ENCODE measurements at places on chromosomes 5 and 9.

DNA sequence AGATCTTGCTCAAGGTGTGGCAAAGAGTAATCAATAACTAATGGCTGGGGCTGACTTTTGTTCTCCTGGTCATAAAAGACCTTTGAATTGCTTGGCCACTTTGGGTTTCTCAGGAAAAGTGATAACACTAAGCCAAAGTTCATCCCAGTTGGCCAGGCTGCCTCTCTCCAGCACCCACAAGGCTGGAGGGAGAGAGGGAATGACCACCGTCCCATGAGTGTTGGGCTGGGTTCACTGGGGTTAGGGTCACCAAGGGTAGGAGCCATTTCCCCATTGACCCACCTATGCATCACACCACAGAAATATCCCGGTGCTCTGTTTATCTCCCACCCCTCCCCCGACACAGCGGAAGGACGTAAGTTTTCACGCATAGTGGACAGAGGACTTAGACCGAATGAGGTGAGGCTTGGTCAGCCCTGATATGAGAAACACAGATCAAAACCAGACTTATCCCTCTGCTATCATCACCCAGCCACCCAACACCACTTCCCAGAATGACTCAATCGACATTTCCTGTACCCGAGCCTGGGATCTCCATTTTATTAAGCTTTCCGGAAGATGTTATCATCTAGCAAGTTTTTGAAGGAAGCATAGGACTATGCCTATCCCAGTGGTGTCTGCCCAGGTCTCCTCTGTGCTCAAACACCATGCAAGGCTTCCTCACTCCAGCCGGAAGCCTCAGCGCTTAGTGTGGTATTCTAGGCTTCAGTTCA is 27.0 kb upstream of the PPARGC1B start:
- no peak for DNase-seq

GRCh38 chr5:14560091-14560595 is 21.4 kb upstream of the OTULINL start:
- peak; percentile 77 for DNase-seq

DNA sequence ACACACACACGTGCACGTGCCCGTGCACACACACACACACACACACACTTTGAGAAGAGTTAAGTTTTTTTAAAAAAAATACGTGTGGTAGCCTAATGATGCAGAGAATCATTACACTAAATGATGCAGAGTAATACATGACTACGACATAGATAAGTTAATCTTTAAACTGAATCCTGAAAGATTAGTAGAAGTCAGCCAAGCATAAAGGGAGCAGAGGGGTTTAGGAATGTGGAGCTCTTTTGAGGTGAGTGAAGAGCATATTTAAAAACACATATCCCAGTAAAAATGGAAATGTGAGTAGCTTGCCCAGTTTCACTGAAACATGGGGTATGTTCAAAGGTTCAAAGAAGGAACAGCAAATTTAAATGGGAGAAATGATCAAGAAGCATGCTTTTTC is 61.3 kb upstream of the TYRP1 start:
- DNase-seq: no peak

GRCh38 chr5:119385536-119386128 is 29.8 kb downstream of the TNFAIP8 start:
- DNase-seq: no peak

DNA sequence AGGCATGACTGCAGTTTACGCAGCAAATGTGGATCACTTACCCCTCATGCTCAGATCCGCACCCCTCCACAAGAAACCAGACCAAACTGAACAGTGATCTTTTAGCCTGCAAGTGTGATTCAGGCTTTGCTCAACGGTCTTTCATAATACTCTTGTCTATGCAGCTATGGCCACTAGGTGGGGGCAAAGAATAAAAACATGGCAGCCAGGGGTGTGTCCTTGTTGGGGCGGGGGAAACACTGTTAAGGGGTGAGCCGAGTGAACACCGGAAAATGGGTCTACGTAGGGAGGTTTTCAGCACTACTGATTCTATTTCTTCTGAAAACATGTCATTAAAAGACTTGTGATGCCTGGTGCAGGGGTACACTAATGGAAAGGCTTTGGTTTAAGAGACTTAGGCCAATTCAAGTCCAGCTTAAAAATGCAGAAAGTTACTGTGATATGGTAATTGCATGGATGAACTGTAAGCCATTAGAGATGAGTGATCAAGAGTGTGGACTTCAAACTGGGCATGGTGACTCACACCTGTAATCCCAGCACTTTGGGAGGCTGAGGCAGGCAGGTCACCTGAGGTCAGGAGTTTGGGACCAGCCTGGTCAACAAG is 49.9 kb upstream of the GPR151 start:
- DNase-seq: peak; percentile 83

- DNase-seq: no peak
These were observed 3.6 kb upstream of the PTGR1 start for GRCh38 chr9:111603041-111603440.

DNA sequence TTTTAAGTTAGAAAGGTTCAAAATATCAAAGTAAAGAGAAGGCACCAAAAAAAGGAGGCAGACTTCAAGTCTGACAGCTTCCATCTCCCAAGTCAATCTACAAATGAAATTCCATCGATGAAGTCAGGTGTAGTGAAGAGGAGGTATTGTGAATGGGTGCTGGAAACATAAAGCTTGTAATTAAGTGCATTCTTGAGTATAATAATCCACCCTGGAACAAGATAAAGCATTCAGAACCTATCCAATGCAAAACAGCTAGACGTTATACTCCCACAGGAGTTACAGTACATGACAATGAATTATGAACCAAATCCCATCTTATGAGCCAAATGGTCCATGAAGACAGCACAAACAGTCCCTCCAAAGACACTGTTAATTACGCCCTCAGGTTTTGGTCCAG is 22.3 kb downstream of the BNC2 start:
- no peak for DNase-seq

GRCh38 chr5:172731680-172732074 is 39.3 kb downstream of the DUSP1 start:
- DNase-seq: no peak

- DNase-seq: peak; percentile 69
These were observed 46.2 kb downstream of the ASS1 start for GRCh38 chr9:130490981-130491380.

GRCh38 chr9:86653466-86653865 is 293.8 kb downstream of the GAS1 start:
- DNase-seq: no peak

DNA sequence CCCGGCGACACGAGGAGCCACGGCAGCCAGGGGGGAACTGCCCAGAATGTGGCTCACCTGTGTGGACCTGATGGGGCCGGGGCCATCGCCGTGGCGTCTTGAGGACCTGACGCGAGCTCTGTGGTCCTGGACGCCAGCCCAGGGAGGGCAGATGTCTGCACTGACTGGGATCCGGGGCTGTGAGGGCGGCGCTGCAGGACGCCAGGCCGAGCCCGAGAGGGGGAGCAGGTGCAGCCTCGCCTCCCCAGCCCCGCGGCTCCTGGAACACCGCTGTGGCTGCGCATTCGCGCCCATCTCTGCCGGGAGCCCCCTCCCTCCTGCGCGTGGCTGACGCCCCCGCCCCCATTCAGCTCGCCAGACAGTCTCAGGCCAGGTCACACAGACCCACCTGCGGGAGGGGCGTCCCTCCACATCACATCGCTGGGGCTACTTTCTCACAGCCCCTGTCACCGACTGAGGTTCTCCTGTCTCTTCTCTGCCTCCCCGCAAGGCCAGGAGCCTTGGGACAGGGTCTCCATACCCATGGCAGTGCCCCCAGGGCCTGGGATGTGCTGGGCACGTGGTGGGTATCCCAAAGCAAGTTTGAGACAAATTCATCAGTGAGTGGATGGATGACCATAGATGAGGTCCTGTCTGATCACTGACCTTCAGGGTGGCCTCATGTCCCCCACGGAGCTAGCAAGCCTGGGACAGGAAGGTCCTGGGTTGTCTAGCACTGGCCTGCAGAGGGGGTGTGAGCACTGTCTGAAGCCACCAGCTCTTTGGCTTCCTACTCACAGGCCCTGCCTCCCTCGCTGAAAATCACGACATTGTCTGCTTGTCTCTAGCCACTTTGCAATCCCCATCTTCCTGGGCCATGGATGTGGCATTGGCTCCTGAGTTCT is 47.3 kb downstream of the RASGEF1C start:
- no peak for DNase-seq

GRCh38 chr5:56480705-56481427 is 247.7 kb upstream of the ANKRD55 start:
- DNase-seq: no peak

- DNase-seq: peak; percentile 27
These were observed 69.1 kb downstream of the ARRDC3 start for GRCh38 chr5:91313757-91314673.

DNA sequence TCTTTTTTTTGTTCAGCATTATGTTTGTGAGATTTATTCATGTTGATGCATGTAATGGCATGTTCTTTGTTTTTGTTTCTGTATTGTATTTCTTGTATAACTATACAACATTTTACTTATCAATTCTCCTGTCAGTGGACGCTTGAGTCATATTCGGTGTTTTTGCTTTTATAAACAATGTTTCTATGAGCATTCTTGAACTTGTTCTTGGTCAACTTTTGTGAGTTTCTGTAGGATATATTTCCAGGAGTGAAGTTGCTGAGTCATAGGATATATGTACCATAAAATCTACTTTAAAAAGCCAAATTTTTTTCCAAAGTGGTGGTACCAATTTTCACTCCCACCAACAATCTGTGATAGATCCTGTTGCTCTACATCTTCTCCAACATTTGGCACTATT is 104.8 kb downstream of the VCAN start:
- no peak for DNase-seq

DNA sequence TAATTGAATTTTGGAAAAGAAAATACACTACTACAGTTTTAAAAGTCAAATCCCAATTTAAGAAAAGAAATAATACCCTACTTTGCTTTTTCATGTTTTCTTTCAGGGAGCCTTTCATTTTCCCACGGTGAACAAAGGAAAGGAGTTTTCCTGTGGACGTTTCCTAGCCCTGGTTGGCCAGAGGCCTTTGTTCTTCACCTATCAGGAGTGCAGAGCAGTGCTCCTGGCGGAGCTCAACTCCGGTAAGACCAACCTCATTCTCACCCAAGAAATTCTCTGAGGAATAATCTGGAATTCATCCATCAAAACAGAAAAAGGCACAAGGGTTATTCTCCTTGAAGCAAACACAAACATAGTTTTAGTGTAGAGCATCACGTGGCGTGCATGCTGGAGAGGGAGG is 248.9 kb downstream of the ADGRV1 start:
- DNase-seq: no peak

DNA sequence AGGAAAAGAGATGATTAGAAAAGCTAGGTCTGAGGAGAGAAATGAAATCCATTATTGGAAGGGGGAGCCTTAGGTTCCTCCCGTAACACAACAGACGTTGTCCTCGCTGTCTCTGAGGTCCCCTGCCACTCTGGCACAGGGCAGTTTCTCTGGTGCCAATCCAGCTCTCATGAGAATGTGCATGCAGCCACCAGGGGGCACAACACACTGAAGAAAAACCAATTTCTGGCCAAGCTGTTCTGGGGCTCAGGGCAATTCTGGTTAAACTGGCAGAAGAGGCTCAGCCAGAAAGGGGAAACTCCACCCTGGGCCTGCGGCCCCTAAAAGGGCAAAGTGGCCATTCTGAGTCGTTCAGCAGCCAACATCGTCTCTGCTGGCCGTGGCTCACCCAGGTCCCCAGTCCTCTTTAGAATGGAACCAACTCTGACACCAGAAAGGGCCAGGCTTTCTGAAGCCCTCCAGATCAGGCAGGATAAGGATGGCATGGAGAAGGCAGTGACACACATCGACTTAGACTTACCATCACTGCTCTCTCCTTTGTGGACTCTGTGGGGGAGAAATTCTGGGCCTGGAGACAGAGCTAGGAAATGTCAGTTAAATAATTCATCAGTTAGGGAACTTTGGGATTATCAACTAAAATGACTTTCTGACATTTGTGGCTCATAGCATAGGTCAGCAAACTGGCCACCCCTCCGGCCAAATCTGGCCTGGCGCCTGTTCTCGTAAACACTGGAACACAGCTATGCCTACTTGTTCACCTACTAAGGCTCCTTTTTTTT is 58.5 kb upstream of the GOLPH3 start:
- DNase-seq: peak; percentile 78

DNA sequence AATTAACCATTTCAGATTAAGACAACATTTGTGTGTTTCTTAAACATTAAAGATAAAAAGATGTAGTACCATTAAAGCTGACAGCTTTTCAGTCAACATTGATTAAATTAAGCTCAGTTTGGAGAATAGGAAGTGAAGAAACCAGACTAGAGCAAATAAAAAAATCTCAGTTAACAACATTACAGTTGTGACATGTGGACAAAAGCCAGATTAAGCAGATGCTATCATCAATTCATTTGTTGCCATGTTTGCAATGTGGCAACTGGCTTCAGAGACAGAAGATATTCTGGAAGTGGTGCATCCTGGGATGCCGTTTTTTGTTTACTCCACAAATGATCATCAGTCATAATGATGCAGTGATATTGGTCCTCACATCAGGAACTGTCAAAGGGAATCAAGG is 70.3 kb upstream of the CNTLN start:
- DNase-seq: no peak

DNA sequence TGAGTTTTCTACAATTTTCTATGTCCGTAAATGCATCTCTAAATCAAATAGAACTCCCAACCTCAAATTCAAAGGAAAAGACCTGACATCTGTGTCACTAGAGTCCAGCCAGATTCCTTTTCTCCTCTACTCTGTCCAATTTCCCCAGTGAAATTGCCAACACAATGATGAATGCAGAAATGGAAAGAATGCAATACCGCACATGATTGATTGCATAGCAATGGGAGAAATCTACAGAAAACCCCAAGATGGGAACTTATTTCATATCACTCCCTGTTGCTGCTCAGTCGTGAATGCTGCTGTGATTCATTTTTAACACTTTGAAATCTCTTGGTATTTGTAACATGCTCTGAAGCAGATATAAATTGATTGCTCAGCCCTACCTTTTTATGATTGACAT is 355.1 kb upstream of the TUSC1 start:
- no peak for DNase-seq

DNA sequence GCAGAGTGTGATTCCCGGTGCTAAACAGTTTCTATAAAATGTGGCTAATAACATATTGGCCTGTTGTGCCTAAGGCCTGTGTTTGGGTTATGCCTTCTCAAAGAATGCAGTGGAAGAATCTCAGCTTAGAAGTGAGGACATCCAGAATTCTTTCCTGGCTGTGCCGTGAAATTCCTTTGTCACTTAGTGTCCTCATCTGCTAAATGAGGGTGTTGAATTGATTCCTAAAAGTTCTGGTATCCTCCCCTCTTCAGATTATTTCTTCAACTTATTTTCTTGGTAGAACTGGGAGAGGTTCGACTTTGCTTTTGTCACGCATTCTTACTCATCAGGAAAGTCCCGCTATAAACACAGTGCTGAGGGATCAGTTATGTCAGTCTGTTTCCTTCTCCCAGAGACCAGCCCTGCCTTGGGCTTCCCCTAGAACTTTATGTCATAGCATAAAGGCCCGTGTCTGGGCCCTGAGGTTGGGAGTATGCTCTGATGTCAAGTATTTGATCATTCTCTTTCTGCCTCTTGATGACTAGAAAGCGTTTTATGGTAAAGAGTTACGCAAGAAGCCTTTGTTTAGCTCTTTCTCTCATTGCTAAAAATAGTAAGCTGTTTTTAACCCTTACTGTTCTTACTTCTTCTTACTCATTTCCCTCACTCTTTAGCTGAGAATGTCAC is 29.5 kb downstream of the MTAP start:
- DNase-seq: no peak

All from D341Med (cell line).